ENCODE measurements at places on chromosomes 16 and 17. TPM values are rescaled to one million over a fixed set of nuclear protein-coding genes. Genes with fewer than 3 reads are reported as not detected.

The ITGAL gene
- 9.2 TPM for total RNA-seq

The SOX15 gene
- not detected for total RNA-seq

DNA sequence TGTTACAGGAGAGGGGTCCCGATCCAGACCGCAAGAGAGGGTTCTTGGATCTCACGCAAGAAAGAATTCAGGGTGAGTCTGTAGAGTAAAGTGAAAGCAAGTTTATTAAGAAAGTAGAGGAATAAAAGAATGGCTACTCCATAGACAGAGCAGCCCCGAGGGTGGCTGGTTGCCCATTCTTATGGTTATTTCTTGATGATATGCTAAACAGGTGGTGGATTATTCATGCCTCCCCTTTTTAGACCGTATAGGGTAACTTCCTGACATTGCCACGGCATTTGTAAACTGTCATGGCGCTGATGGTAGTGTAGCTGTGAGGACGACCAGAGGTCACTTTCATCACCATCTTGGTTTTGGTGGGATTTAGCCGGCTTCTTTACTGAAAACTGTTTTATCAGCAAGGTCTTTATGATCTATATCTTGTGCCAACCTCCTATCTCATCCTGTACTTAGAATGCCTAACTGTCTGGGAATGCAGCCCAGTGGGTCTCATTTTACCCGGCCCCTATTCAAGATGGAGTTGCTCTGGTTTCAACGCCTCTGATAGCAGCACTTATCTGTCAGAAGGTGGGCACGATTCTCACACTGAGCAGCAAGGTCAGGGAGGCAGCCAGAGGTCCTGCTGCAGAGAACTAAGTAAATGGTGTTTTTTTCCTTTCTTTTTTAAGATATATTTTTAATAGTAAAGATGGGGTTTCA, 26.5 kb upstream of the XYLT2 start:
- DNase-seq: no peak

The CA7 gene
- not detected for total RNA-seq

DNA sequence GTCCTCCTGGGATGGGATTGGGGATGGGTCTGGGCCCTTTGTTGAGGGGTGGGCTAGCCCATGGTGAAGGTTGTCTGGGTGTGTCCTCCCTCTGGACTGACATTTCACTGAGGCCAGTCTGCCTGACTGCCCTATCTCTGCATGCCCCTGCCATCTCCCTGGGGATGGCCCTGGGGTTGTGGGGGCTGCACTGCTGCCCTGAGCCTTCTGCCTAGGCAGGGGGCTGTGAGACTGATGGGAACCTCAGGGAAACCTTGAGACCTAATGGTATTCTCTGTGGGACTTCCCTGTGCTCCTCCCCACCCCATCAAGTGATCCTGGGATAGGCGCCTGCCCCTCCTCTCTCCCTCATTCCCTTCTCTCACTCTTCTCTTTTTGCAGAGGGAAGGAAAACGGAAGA, 19.9 kb downstream of the RAI1 start:
- no peak for DNase-seq

The C17orf50 gene
- total RNA-seq: not detected

GRCh38 chr17:34578016-34578415, 1.4 kb upstream of the TMEM132E start:
- no peak for DNase-seq

DNA sequence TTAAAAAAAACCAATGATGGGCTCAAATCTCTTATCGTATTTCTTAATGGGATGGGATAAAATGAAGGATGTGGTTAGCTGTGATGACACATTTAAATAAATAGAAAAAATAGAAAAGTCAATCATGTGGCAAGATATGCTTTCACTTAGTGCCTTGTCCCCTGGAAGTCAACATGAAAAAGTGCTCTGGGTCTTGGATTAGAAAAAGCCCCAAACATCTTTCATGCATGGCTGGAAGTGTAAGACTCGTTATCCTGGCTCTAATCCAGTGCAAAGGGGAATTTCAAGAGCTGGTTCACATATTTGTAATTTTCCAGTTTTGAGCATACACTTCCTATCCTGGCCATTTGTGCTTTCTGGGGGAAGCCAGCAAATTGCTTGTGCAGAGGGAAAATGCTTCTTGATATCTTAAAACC, 160.9 kb downstream of the MAP2K6 start:
- DNase-seq: no peak

GRCh38 chr17:43591001-43591400, 44.9 kb upstream of the ETV4 start:
- DNase-seq: no peak

GRCh38 chr17:12667299-12667958, 1.7 kb downstream of the MYOCD start:
- DNase-seq: no peak

DNA sequence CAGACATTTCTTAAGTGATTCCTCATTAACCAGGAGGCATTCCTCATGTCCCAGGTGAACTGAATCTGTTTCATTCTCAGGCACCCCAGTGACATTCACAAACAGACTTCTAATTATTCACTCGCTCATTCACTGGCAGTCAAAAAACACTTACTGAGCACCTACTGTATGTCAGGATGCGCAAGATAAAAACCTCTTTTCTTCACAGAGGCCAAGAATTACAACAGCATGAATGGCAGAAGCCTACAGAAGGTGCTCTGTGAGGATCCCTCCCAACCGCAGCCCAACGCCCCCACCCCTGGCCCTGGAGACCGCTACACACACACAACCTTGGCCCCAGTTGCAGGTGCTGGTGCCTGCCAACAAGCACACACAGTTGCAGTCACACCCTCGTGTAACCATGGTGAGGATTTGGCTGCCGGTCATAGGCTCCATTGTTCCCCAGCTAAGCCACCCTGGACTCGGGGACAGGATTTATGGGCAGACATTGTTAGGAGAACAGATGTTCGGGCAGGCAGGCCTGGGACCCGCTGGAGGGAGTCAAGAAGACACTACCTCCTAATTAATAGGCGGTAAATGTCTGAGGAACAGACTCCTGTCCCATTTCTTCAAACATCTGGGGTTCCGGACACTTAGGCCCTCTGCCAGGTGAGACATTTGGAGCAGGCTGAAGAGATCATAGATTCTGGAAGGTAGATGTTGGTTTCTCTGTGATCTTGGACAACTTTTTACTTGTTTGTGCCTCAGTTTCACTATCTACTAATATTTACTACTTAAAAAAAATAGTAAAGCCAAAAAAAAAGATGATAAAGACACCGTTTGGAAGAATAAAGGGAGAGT, 43.2 kb downstream of the CUEDC1 start:
- DNase-seq: peak; percentile 98

The ODAD4 gene
- total RNA-seq: 0.26 TPM

- DNase-seq: peak; percentile 85
Observed at GRCh38 chr16:68417711-68418301, 30.5 kb downstream of the SMPD3 start.

Data from body of pancreas (tissue), 4 donors.